SW 1271 (cell line): ENCODE measurements at places on chromosomes 4 and X.

DNA sequence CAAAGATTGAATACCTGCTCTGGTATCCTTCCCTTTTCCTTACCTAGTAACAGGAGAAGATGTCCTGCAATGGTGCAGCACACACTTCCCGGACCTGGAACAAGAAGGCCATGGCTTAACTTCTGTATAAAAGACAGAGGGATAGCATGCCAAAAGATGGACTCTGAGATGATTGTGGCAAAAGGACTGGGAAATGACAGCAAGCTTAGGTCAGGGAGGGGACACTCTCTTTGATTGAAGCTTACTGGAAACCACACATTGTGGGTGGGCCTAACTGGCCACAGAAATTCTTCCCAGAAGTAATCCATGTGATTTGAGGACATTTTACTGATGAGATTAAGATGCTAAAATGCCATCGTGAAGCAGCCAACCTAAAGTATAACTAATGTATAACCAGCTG, 71.0 kb upstream of the OTUD4 start:
- DNase-seq: no peak

GRCh38 chr4:181105487-181105886, 1137.7 kb upstream of the TENM3 start:
- DNase-seq: no peak

DNA sequence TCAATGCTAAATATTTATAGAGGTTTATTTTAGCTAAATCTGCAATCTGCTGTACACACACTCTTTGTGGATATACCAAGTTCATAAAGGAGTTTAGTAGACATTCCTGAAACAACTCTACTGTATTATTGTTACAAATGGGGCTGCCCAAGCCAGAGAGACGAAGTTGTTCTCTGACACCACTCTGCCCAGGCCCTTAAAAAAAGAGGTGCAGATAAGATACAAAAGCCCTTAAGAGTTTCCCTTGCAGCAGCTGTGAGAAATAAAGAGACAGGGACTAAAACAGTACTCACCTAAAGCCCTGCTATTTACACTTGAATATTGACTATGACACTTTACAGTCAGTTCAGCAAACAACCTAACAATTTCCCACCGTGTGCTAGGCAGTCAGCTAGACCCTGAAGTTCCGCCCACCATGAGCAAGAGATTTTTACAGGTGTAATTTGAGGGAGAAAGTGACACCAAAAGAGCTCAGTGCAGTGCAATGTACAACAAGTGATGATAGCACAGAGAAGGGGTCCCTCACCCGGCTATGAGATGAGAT, 191.7 kb downstream of the PRDM5 start:
- DNase-seq: no peak

DNA sequence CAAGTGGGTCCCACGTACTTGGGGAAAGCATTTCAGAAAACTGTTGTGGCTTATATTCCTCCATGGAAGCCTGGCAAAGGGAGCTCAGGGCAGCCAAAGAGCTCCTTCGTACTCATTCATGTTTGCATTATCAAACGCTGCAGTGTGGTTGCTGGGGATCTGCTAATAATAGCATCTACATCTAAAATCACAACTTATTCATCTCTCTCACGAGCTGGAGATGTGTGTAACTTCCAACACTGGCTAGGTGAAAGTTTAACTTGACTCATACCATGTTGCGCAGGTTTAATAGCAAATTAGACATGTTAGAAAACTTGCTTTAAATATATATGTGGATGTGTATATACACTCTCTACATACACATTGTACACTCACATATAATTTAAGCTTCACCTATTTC, 415.1 kb downstream of the AFF2 start:
- DNase-seq: no peak

DNA sequence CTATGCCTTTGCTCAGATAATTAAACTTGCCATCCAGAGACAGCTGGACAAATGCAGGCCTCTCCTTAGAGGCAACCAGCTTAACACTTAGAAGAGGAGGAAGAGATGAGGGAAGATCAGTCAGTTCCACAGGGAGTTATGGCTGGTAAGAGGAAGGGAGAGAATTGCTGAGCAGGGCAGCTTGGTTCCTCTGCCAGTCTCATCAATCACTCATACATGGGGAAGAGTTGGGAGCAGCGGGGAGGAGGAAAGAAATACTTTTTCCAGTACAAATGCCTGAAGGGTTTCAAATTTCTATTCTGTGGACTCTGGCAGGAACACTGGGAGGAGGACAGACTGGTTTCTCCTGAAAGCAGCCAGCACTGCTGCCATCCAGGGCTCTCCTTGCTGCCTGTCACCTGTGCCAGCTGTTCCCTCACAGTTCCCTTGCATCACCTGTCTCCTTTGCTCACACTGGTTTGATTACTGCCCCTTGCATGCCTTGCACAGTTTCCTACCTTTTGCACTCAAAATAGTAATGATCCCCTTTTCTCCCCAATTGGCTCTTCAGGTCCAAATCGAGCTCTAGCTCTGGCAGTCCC, 59.5 kb downstream of the PGRMC2 start:
- no peak for DNase-seq

- DNase-seq: no peak
These were observed 167.1 kb upstream of the CENPE start for GRCh38 chr4:103365285-103365684.

- no peak for DNase-seq
These were observed 27.3 kb upstream of the KIAA0232 start for GRCh38 chr4:6755088-6755753.
